Kidney epithelial cell (primary cell): ENCODE measurements at places on chromosomes 2 and 18. TPM values are rescaled to one million over a fixed set of nuclear protein-coding genes. Genes with fewer than 3 reads are reported as not detected.

RTP5 gene
- not detected in 2 replicates for total RNA-seq

C1QL2 gene
- total RNA-seq: not detected in 2 replicates

DNA sequence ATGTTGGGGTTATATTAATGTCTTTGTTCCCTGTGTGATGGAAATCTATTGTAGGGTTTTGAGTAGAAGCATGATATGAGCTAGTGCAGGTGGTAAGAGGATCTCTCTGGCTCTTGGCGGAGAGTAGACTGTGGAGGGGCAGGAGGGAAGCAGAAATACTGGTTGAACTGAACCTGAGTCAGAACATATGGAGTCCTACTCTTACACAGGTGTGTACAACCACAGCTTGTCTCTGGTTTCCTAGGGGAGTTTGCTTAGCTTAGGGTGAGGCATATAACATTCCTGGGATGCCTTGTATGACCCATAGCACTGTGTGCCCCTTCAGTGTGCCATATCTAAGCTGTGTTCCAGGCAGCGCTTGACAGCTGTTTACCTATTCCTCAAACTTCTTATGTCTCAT, 97.3 kb upstream of the GCFC2 start:
- no peak for DNase-seq

DNA sequence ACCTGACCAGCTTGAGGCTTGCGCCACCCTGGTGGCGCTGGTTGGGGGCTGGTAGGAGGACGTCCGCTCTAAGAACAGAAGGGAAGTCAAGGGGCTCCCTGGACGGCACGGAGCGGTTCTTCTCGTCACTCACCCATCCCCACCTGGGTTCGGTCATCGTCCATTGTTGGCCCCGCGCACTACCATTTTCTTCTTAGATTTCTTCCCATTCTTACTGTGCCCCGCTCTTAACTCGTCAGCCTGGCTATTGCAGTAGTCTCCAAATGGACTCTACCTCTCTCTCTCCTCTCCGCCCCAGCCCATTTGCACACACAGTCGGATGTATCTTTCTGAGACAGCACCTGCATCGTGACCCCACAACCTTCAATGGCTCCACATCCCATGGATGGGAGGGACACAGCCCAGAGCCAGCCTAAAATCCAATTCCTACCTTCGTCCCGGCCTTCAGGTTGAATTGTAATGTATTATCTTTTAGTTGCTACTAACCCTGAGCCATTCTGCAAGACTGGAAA, 814 bp upstream of the RAB1A start:
- no peak for DNase-seq

GRCh38 chr2:231515603-231516002, 14.6 kb downstream of the NMUR1 start:
- no peak for DNase-seq

DNA sequence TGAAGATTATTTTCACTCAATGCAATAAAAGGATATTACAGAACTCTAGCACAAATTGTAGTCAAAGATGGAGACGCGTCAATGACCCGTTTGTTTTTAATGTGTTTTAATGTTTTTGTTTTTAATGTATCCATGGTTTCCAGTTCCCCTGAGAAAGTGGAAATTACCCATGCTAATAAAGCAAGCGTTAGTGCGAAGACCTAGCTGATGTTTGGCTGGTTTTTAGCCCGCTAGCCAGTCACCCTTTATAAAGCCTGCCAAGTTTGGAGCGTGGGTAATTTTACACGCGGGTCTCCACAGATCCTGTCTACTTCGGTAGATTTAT, 430 bp upstream of the CHMP1B start:
- no peak for DNase-seq

DNA sequence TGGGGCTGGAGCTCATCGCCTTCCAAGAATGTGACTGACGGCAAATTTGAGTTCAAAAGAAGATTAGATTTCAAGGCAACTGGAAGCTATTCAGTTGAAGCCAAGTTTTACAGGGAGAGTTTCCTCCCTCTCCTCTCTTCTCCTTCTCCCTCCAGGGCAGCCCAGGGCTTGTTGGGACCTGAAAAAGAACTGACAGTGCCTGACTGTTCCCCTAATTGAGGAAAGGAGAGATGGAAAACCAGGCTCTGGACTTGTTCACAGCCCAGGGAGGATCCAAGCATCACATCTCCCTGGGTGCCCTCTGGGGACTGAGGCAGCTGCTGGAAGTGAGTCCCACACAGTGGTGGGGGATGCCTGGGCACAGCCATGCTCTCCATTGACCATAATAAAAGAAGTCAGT, 88.1 kb downstream of the THNSL2 start:
- no peak for DNase-seq

- DNase-seq: no peak
Measured at GRCh38 chr2:232941912-232942594, 71.0 kb downstream of the NGEF start.

TBC1D8 gene
- total RNA-seq: 16.8 and 17.3 TPM in 2 replicates

DNA sequence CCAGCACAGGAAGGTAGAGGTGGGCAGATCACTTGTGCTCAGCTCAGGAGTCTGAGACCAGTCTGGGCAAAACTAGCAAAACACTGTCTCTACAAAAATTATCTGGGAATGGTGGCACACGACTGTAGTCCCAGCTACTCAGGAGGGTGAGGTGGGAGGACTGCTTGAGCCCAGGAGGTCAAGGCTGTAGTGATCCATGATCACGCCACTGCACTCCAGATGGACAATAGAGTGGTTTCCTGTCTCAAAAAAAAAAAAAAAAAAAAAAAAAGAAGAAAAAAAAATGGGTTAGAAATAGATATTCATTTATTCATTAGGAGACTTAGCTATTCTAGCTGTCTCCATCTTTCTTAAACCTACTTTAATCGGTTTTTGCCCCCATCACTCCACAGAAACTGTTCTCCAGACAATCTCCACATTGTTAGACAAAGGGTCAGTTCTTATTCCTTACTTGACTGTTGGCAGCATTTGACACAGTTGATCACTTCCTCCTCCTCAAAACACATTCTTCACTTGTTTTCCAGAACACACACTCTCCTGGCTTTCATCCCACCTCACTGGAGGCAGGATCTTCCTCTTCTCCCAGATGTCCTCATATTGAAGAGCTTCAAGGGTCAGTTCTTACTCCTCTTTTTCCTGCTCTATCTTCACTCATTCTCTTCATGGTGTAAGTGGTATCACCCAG, 103.1 kb downstream of the DTNB start:
- no peak for DNase-seq

GRCh38 chr18:11733031-11733430, 44.0 kb downstream of the GNAL start:
- no peak for DNase-seq

DNA sequence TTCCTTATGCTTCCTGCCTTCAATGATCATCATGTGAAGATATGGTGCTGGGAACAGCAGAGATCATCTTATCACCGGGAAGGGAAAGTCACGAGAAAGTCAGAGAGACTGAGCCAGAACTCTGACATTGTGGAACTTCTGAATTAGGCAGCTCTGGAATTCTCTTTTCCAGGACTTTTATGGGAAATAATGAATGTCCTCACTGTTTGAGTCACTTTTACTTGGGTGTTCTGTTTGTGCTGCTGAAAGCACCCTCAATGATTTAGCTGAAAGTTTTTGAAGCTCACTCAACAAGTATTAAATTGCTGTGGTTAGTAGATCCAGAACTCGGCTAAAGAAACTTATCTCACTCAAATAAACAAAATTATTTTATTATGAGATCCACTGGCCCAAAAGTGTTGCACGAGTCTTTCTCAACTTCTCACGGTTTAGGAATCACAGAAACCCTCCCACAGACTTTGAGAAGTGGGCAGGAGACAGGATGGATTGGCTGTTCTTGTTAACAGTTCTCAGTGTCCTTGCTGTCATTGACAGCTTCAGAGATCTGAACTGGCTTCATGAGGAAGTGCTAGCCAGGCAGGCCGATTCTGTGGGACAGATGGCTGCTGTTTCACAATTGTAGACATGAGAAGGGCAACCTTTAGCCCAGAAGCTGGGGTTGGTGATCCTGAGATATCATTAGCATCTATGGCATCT, 26.4 kb upstream of the ATRAID start:
- DNase-seq: no peak
